ENCODE measurements at places on chromosomes 7 and 10.

DNA sequence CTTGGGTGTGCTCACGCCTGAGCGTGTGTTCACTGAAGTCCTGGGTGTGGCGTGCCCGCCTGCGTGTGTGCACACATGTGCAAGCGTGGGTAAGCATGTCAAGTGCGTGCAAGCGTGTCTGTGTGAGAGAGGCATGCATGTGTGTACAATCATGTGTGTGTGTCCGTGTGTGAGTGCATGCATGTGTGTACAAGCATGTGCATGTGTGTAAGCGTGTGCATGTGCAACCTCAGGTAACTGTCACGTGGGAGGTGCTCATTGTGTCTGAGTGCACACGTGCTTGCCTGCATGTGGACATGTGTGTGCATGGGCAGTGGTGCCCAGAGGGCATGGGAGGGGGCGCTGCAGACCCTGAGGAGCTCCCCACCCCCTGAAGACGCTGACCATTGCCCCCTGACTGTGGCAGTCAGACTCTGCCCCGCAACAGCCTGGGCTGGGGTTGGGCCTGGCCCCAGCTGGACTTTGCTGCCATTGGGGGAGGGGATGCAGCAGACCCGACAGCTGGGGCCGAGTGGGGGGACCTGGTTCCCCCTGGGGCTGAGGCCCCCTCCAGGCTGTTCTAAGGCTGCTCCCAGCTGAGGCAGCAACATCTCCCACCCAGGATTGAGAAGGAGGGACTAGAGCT, 88.1 kb downstream of the UNCX start:
- DNase-seq = no peak

DNA sequence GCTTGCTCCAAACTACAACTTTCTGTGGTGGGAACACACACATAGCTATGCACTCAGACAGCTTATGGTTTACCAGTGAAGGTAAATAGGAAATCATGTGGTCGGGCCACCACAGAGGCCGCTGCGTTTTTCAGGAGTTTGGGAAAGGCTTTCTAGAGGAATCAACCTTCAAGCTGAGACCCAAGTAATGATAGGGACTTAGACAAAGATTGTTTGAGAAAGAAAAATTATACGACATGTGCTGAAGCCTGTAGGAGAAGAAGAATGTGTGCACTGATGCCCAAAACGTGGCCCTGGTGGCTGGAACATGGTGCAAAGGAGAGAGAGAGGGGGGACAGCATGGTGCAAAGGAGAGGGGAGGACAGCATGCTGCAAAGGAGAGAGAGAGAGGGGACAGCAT, 61.2 kb upstream of the VIPR2 start:
- no peak for DNase-seq

- no peak for DNase-seq
Measured at GRCh38 chr7:42351316-42351935, 114.4 kb upstream of the GLI3 start.

DNA sequence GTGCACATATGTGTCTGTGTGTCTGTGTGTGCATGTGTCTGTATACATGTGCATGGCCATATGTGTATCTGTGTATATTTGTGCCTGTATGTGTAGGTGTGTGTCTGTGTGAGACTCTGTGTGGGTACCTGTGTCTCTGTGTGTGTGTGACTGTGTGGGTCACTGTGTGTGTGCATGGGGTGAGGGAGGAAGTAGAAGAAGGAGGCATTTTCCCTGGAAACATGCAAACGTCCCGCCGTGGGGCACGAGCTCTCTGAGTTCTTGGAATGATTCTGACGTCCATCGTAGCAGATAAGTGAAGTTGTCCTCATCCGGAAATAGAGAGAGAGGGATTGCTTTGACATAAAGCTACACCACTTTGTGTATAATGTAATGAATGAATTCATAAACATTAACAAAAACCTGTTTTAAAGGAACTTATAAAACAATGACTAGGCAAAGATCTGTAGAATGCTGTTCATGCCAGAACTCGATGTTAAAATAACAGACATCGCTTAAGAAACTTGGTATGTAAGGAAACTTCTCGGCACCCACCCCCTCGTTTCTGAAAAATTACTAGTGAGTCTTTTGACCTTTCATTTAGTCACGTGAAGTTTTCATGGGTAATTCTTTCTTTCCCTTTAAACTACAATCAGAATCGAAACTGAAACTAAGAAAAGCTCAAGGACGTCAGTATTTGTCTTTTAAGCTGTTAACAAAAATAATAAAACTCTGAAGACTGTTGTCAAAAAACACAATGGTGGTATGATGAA, 43.6 kb upstream of the KLF6 start:
- peak; percentile 46 for DNase-seq

- DNase-seq = no peak
Measured at GRCh38 chr10:74824900-74825370, 1.5 kb upstream of the KAT6B start.

GRCh38 chr10:32972929-32973328, 14.9 kb upstream of the ITGB1 start:
- DNase-seq = no peak

GRCh38 chr10:72086466-72087391, 1.6 kb downstream of the SPOCK2 start:
- peak; percentile 73 for DNase-seq

GRCh38 chr7:40544221-40544723, 409.5 kb downstream of the SUGCT start:
- no peak for DNase-seq

GRCh38 chr7:105805447-105806019, 70.9 kb downstream of the ATXN7L1 start:
- no peak for DNase-seq

- DNase-seq = no peak
Measured at GRCh38 chr7:158264881-158265742, 322.5 kb downstream of the PTPRN2 start.

DNA sequence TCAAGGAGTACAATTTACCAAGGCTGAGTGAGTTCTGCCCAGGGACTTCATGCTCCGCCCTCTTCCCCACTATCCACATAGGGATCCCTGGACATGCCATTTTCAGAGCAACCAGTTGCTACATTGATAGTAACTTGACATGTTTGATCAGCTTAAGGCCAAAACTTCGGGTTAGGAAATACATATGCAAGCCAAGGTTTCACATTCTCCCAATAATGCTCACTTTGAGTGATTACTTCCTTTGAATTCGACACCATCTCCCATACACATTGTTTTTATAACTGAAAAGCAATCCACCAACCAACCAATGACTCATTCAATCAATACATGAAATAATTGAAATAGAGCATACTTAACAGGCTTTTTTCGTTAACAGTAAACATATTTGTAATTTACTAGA, 137.9 kb downstream of the GLI3 start:
- no peak for DNase-seq

DNA sequence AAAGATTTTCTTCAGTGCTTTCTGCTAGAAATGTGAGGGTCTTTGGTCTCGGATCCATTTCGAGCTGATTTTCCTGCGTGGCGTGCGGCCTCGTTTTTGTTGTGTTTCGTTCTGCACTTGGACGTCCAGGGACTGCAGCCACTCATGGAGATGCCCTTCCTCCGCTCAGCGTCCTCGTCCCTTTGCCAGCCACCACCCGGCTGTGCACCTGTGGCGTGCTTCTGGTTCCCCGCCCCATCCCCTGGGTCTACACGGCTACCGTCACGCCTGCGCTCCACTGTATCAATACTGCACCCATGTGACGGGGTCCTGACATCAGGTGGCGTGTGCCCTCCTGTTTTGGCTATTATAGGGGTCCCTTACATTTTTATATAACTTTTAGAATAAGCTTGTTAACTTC, 42.7 kb upstream of the NKX6-2 start:
- no peak for DNase-seq

DNA sequence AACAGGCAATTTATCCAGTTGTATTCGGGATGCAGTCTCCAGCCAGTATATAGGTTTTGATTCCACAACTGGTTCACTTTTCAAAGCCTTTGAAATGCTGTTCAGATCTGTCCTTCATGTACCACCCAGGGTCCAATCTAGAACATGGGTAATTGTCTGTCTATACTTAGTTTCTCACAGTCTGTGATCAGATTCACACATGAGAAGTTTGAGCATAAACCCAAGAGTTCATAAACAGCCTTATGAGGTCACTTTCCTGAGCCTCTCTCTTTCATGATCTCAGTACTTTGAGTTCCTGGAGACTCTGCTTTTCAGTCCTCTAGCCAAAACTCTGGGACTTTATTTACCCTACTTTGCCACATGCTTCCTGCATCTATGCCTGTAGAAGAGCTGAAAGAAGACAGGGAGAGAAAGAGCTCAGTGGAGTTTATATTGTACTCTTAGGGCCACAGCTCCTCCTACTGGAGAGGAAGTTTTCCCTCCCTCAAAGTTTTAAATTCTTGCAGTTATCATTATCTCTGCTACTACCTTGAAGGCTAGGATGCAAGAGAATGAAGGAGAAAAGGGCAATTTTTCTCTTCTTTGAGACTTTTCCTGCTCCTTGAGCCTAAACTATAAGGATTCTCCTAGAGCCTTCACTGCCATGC, 172.0 kb downstream of the ZEB1 start:
- no peak for DNase-seq

DNA sequence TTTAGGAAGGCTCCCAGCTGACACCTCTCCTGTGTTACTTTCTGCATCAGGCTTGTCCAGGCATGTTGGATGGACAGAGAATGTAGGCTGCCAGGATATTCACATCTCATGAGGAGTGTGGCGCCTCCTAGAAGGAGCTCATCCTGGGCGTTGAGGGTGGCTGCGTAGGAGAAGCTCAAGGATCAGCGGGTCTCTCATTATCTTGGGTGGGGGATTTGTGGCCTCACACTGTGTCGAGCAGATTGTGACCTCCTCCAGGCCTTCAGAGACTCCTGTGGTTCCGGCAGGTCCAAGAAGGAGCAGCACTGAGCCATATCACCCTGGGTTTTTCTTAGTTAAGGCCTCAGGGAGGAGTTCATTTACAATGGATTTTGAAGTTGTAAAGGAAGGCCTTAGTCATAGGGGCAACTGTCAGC, 8.7 kb upstream of the COBL start:
- no peak for DNase-seq

- DNase-seq = peak; percentile 70
Measured at GRCh38 chr7:74092321-74092963, 8.8 kb downstream of the LIMK1 start.

- no peak for DNase-seq
Measured at GRCh38 chr10:121525251-121526134, 72.8 kb downstream of the FGFR2 start.

DNA sequence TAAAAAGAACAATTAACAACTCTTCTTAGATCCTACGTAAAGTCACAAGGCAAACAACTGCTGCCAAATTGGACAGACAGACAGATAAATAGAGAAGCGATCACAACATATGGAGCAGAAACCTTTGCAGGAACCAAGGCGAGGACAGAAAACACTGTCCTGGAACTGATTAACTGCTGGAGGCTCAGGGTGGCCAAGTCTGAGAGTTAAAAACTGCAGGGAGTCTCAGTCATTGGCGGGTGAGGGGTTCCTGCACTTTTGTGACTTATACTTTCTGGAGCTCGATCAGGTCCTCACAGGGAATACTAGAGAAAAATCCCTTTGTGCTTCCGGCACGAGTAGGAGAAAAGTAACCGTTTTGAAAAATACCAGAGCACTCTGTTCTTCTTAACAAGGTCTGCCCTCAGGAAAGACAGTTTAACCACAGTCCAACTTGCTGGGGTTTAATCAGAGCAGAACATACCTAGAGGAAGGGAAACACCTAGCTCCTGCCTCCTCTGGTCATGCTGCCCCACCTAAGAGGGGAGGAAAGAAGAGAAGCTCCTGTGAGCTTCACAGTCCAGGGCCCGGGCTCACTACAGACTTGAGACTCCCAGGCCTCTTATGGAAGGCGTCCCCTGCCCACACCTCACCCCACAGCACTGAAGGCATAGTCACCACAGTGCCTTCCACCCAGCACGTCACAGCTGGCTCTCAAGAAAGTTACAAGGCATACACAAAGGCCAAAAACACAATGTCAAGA, 74.9 kb downstream of the LARP4B start:
- no peak for DNase-seq

DNA sequence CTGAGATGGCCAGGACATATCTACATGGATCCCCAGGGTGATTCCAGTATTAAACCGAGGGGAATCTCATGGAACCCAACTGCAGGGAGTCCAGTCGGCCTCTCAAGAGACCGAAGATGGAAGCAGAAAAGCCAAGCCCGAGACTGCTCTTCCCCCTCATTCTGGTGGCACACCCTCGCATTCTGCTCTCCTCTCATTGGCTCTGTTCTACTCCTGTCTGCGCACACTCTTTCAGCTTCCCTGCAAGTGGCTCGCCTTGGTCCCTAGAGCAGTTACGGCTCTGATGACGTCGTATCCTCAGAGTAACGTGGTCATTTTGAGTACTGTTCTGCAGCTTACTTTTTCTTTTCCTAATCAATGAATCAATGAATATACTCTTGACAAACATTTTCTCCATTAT, 72.6 kb upstream of the RHEB start:
- DNase-seq = no peak

DNA sequence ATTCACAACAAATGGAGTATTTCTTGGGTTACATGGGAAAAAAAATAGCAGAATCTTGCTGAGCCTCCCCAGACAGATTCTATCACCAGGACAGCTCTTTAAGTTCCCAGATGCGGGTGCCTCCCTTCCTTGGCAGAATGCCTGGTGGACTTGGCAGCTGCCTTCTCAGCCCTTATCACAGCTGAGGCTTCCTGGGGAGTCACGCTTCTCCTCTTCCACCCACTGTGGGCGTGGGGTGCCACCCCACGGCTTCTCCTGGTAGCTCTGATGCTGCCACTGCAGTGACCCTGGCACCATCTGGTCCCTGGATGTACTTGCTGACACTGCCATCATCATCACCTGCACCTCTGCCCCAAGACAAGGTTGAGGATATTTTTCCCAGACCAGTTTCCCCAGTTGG, 16.2 kb upstream of the NME8 start:
- DNase-seq = peak; percentile 32

GRCh38 chr7:47698386-47698785, 116.5 kb upstream of the TNS3 start:
- no peak for DNase-seq

DNA sequence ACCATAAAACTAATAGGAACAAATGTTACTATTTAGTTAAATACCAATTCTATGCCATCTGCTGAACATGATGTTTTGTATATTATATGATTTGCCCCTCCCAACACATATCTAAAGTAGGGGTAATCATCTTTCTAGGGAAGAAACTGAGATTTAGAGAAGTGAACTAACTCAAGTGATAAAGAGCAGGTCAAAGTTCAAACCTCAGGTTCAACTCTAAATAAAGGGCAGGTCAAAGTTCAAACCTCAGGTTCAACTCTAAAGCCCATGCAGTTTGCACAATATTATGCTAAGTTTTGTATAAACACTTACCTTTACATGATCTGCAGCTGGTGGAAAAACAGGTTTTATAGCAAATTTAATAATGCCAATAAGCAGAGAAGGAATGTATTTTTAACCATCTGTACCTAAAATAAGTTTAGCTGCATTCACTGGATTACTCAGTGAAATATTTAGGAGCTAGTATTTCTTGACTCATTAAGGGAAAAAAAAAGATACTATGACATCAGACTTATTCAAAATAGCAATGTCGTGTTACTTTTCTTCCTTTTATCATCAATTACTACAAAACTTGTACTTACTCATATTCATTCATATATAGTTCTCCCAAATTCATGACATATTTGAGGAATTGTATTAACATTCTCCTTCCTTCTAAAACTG, 1194.3 kb upstream of the CELF2 start:
- DNase-seq = no peak

GRCh38 chr7:158124671-158125079, 462.9 kb downstream of the PTPRN2 start:
- DNase-seq = no peak
